T-helper 17 cell (primary cell): ENCODE measurements at places on chromosomes 11 and 22. TPM values are rescaled to one million over a fixed set of nuclear protein-coding genes. Genes with fewer than 3 reads are reported as not detected.

The OR5L2 gene
- total RNA-seq, result not detected

The SMDT1 gene
- 43.7 TPM for total RNA-seq

DNA sequence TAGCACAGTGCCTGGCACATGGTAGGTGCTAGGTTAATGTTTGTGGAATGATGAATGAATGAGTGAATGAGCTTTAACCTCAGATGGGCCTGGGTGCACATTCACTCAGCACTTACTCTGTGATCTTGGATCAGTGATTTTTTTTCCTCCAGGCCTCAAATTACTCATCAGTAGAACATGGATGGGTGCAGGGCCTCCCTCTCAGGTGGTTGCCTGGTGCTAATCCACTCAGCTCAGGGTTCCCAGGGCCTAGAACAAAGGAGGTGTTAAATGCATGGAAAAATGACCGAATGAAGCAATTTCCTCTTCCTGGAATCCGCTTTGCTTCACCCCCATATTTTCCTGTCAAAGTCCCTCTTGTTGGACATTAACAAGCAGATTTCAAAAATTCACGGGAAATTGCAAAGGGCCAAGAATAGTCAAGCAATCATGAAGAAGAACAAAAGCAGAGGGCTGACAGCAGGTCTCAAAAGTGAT, 93.5 kb downstream of the MYEOV start:
- DNase-seq, result no peak

DNA sequence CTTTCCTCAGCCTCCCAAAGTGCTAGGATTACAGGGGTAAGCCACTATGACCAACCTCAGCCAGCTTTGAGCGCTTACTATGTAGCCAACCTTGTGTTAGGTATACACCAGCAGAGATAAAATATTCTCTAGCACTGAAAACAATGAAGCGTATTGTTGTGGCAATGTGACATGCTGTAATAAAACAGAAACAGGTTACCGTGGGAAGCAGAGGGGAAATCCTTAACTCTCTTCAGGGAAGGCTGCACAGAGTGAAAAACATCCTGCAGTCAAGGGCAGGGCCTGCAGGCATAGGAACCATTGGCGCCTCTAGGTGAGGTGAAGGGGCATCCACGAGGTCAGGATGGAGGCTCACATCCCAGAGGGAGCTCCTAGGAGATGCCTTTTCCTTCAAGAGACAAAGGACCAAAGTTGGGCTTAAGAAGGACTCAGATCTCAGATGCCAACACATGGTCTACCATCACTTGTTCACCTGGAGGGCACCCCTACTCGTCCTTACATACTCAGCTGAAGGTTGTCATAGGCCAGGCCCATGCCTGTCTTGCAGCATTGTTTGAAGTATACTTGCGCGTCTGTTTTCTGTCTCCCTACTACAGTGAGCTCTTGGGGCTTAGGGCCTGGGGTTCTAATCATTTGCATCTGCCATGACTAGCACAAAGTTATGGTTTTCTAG, 8.0 kb downstream of the POLD4 start:
- no peak for DNase-seq

GRCh38 chr11:17472467-17472866, 4.2 kb downstream of the ABCC8 start:
- no peak for DNase-seq

GRCh38 chr11:73465023-73465675, 89.0 kb downstream of the RELT start:
- no peak for DNase-seq

DNA sequence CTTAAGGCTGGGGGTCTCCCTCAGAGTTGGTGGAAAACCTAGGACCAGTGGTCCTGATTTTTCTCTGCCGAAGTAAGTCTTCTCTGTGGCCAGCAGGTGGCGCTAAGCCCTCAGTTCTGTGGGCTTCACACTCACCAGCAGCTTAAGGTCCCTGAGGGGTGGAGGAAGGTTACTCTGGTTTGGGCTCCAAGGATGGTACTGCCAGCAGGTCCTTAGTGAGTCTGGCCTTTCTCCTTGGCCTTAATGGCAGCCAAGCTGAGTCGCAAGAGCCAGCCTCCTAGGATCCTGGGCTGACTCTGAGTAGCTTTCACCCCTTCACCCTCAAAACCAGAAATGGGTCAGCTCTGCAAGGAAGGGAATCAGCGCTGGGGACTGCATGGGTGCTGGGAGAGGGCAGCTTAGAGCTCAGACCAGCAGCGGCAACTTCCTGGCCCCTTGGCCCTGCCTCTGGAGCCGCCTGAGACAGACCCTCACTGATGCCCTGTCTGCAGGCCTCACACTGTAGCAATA, 4.4 kb downstream of the KCNJ11 start:
- DNase-seq, result peak; percentile 74
